Stimulated activated CD8-positive, alpha-beta memory T cell treated with anti-CD3 and anti-CD28 coated beads, Interleukin-7, amount 100 ng/mL, for 24 hours (primary cell): ENCODE measurements at places on chromosomes 1 and 21.
A peak's percentile ranks its signal among the peaks of the same experiment; 100 is the strongest.

DNA sequence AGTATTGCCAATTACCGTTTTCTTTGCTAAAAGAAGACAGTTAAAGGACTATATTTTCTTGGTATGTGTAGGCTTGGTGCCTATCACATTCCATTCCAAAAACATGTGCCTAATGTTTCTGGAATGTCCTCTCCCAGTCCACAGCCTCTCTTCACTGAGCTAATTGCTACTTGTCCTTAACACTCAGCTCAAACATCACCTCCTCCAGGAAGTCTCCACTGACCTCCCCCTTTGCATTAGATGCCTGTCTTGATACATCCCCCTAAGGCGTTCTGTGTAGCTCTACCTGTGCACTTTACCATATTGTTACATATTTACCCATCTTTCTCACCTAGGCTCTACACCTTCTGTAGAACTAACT lies 195.6 kb upstream of the CAMK1G start:
- no peak for DNase-seq

DNA sequence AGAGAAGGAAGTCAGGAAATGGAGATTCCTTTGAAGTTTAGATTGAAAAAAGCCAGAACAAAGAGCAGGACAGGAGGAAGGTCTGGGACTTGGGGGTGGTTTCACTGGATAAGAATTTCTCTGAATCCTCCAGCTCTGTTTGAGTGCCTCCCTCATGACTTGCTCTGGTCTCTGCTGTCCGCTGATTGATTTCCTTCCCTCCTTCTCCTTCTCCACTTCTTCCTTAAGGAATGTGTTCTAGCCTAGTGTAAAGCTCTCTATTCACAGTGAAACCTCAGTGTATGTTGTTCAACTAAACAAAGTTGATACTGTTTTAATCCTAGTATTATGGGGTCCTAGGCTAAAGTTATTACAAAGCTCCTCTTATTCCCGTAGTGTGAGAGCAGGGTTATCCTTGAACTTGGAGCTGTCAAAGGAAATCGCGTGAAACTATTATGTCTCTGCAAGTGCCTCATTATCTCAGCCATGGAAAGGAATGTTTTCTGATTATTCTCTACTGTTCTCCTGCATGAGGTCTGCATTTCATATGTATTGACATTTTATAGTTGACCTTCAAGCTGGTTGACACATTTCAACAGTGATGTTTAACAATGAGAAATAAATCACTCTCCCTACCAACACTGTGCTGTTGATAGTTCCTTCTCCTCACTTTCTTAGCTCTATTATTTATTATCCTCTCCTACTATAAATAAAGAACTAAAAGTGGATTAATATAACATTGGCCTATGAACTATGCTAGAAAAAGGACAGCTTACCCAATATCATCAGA lies 82.7 kb upstream of the KCTD3 start:
- DNase-seq, result no peak

DNA sequence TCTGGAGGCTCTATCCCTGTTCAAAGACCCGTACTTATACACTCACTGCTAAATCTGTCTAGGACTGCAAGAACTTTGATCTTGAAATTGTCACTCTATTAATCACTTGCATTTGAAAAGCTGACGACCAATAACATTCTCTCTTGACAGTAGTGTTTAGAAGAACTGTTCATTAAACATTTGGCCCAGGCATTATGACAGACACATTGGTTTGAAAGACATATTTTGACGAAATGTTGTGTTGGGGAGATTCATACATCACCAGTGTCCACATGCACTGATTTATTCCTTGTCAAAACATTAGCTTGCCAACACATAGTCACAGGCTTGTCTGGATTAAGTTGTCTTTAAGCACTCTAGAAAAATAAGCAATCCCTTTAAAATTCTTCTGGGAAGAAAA lies 951.3 kb downstream of the ADGRL2 start:
- DNase-seq, result no peak

DNA sequence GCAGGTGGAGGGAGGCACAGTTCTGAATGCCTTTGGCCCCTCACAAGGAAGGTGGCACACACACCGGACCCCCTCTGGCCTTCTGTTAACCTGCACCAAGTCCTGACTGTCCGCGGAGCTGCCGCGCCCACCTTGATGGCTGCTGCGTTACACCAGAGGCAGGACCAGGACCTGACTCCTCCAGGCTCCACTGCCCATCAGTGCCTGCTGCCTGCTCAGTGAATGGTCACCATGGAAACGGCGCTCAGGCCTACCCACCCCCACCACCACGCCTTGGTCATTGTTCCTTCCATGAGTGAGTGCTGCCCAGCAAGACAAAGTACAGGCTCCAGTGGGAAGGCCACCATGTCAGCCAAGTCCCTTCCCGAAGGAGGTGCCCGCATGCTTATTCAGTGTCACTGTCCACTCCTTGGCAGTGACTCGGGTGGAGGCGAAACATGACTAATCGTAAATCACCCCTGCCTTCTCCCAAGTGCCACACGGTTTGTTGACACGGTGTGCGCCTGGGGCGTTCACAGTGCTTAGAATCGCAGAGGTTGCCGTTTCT lies 57.3 kb downstream of the SLC37A1 start:
- no peak for DNase-seq

GRCh38 chr1:116389013-116389412 lies 16.0 kb downstream of the ATP1A1 start:
- no peak for DNase-seq

DNA sequence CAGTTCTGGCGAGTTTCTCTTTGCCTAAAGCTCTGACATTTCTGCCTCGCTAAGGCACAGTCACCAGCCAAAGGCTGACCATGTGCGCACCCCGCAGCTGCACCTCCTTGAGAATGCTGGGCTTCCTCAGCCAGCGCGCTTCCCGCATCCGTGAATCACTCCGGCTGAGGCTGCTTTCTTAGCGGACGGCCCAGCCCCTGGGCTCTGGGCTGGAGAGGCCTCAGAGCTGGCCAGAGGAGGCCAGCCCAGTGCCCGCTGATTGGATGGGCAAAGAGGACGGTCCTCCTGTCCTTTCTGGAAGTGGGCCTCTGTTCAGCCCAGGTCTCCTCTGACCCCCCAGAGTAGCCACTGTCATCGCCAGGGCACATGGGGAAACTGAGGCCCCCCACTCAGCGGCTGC lies 56.1 kb downstream of the PRDM16 start:
- DNase-seq, result no peak

DNA sequence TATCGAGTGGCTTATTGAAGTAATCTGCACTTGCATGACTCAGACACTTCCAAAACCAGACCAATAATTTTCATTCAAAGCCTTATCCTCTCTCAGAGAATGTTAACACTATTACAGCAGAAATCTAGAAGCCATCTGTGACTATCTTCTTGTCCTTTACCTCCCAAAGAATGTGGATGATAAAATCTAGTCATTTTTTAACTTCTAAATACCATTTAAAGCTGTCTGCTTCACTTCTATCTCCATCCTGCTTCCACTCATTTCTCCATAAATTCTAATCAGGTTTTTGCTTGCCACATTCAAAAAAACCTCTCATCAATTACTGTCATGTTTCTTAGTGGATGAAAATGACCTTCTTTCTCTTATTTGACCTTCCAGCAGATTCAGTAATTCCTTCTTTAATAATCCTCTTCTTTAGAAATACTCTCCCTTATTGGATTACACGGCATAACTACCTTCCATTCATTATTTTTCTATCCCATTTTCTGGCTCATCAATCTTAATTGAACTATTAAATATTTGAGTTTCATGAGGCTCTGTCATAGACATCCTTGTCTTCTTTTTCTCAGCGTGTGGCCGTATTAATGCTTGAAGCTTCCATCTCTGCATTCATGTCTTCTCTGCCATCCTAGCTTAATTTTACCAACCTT lies 1999.4 kb downstream of the MRPL39 start:
- no peak for DNase-seq

- DNase-seq, result no peak
Measured at GRCh38 chr1:183248989-183249691, 63.1 kb downstream of the LAMC2 start.

- no peak for DNase-seq
Measured at GRCh38 chr1:44289530-44289929, 65.5 kb downstream of the ERI3 start.

- no peak for DNase-seq
Measured at GRCh38 chr21:15140321-15141019, 75.7 kb upstream of the NRIP1 start.

DNA sequence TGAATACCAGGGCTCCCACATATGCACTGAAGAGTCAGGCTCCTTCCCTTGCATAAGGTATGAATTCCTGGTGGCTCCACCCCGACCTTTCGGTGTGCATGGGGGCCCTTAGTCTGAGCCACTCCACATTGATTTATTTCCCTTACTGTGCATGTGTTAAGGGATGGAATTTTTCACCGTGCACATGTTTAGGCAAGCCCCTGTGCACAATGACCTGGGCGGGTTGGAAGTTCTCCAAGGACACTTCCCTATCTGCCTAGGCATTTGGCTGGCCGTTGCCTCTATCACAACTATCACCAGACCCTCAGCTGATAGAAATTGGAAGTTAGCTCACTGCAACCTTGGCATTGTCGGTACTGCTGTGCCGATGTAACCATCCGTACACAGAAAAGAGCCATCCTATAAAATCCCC lies 9.7 kb downstream of the S100A6 start:
- no peak for DNase-seq

DNA sequence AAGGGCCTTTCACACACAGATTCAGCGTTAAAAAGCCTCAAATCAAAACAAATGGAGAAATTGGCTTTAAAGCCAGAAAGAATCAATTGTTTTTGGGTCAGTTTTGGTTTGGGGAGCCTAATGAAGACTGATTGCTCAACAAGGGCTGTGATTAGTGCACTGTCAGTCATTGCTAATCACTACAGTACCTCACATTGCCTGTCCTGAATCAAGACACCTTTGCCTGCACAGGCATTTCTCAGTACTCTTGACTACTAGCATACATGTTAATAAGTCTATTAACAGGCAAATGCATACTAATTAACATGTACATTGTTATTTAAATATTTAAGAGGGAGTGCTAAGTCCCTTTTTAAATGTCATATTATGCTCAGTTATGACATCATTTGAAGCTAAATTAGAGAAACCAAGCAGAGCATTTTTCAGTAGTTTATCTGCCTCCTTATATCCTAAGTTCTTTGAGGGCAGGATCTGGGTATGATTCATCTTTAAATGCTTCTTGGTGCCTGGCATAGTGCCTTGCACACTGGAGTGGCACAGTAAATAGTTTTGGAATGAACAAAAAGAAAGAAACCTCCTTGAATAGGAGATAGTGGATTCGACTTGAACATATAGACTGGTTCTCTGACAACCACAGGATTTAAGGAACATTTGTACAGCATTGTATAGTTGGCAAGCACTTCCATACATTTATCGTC lies 25.8 kb upstream of the CCN1 start:
- DNase-seq, result no peak

DNA sequence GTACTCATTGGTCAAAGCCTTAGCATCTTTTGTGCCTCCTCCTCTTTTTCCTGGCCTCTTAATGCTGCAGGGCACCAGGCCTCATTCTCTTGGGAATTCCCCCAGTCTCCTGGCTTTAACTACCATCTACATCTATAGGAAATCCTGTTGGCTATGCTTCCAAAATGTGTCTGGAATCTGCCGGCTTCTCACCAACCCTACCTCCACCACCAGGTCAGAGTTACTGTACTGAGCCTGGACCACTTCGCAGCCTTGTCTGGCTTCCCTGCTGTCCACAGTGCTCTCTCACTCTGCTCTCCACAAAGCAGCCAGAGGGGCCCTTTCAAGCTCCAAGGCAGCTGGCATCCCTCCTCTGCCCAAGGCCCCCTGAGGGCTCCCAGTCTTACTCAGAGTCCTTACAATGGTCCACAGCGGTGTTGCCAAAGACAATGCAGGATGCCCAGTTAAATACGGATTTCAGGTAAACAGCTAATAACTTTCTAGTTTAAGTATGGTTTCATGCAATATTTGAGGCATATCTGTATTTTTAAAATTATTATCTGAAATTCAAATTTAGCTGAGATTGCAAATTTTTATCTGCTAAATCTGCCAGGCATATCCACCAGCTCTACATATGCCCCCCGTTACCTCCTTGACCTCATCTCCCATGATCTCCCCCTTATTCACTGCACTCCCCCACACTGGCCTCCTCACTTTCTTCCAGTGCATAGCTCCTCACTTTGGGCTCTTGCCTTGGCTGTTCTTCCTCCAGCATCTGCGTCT lies 34.5 kb upstream of the FAM163A start:
- no peak for DNase-seq

GRCh38 chr1:52296345-52296744 lies 69.7 kb downstream of the CC2D1B start:
- no peak for DNase-seq

GRCh38 chr1:180186831-180187230 lies 32.2 kb downstream of the QSOX1 start:
- no peak for DNase-seq

- DNase-seq, result no peak
Measured at GRCh38 chr1:24373044-24373443, 40.5 kb downstream of the STPG1 start.

- no peak for DNase-seq
Measured at GRCh38 chr1:1196431-1197187, 9.8 kb downstream of the TNFRSF18 start.

GRCh38 chr1:30782361-30783255 lies 25.0 kb upstream of the LAPTM5 start:
- peak; percentile 49 for DNase-seq

GRCh38 chr1:39047374-39048229 lies 21.5 kb downstream of the NDUFS5 start:
- DNase-seq, result no peak

GRCh38 chr1:163346326-163346870 lies 24.6 kb downstream of the NUF2 start:
- DNase-seq, result no peak

GRCh38 chr1:234610061-234610665 lies at the start of gene IRF2BP2:
IRF2BP2 (minus strand) TSS chr1:234610178; CDS start chr1:234609494, 684 bp downstream.
- DNase-seq, result peak; percentile 58

DNA sequence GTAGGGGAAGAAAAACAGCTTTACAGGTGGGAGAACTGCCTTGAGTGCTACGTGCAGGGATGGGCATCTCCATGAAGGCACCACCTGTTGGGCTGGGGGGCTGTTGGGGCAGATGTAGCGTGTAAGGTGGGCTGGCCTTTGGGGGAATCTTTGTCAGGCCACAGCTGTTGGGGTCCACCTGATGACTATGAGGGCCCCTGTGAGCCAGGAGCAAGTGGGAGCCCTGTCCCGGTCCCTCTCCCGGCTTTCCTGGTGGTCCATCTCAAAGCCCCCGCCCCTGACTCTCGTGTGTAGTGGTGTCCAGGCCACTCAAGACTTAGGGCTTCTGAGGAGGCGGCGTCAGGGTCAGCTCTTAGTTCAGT lies 13.5 kb downstream of the SLC37A1 start:
- no peak for DNase-seq

DNA sequence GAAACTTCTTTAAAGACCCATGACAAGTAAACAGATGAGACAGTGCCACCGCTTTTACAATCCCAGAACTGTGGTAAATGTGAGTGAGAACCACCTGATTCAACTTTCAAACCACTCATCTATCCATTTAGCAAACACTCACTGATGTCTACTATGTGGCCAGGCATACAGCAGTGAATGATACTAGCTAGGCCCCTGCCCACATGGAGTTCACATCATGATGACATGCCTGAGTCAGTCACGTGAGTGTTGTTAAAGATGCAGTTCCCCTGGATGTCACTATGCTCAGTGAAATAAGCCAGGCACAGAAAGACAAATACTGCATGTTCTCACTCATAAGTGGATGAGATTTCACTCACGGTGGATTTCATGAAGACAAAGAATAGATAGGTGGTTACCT lies 28.4 kb downstream of the STX6 start:
- no peak for DNase-seq

GRCh38 chr1:113677250-113678158 lies 81.8 kb downstream of the PHTF1 start:
- no peak for DNase-seq
